NCI-H446 (cell line): ENCODE measurements at places on chromosomes 1 and 21.

GRCh38 chr1:206002871-206003801 is at the start of gene RAB7B:
TSS of gene RAB7B (minus strand) at chr1:206003395. CDS start at chr1:205994135, 9,260 bp downstream.
- no peak for DNase-seq

DNA sequence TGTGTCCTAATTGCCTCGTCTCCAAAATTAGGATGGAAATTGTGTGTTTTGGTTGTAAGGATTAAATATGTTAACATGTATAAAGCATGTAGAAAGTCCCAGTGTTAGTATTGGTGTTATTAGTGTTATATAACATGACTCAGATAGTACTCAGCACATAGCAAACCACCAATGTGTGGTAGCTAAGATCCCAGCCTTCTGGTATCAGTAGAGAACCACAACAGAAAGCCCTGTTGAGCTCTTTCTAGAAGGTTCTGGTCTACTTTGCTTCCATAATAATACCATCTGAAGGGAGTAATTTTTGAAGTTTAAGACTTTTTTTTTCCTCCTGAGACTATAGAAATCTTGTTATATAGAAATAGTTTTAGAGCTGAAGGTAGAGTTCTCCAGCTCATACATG is 259.3 kb upstream of the SGIP1 start:
- no peak for DNase-seq

GRCh38 chr1:199976496-199977144 is 50.9 kb upstream of the NR5A2 start:
- no peak for DNase-seq

DNA sequence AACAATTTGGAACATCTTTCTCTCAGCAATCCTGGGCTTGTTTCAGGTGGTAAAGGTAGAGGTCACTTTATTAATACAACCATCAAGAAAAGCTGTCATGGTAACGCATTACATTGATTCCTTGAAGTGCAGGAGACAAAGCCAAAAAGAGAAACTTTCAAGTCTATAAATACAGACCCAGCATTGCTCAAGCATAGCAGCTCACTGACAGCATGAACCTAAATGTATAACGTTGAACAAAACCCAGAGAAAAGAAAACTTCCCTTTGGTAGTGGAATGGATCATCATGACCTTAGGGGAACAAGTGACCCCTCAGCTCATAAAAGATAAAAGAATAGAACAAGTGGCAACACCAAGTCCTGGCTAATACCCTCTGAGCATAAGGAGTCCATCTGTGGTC is 332.2 kb downstream of the NTNG1 start:
- no peak for DNase-seq

- no peak for DNase-seq
Observed at GRCh38 chr21:46089285-46089684, 8.6 kb upstream of the COL6A2 start.

DNA sequence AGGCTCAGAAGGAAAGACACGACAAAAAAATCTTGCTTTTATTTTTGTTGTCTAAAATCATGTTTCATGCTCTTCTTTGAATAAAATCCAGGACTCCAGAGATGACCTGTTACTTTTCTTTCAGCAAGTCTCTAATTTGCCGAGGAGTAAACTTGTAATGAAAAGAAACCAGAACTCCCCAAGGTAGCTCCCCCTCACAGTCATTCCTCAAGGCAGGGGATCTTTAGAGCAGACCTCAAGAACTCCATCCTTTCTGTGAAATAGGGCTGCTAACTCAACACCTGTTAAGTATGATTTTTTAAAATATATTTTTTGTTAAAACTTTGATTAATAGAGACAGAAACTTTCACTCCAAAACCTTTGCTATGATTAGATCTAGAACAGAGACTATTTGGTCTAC is 82.7 kb upstream of the ABCD3 start:
- DNase-seq = no peak

- DNase-seq = peak; percentile 48
Observed at GRCh38 chr1:157369808-157370521, 182.3 kb downstream of the FCRL5 start.

- DNase-seq = no peak
Observed at GRCh38 chr1:78092643-78093042, 46.9 kb downstream of the GIPC2 start.

GRCh38 chr1:159009704-159010361 is at the start of gene IFI16:
TSS of gene IFI16 (plus strand) at chr1:159009907. CDS start at chr1:159014681, 4,774 bp downstream.
- DNase-seq = no peak

- DNase-seq = no peak
Observed at GRCh38 chr1:84257617-84258016, 43.9 kb upstream of the SAMD13 start.

DNA sequence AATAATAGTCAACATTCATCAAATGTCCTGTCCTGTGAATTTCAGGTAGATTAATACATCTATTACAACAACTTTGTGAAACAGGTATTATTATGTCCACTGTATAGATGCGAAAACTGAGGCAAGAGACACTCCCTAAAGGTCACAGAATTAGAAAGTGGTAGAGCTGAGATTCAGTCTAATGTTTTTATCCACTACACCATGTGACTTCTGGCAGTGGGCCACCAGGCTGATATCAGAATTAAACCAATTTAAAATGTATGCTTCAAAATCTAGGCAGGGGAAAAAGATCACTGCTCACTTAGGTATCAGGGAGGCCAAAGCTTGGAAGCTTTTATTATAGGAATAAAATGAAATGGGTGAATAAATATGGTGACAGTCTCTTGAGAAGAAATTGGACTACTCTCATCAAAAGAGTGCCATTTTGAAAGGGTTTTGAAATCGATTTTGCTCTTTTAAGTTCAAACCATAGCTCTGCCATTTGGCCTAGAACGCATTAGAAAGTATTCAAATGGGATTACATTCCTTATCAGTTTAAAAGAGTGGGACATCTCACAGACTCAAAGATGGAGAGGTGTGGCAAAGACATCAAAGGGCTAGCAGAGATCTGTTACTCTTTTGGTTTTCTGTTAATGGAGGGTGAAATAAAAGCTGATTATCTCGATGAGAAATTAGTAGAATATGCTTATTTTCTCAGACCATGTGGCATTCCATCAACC is 1.9 kb downstream of the DDAH1 start:
- peak; percentile 26 for DNase-seq

DNA sequence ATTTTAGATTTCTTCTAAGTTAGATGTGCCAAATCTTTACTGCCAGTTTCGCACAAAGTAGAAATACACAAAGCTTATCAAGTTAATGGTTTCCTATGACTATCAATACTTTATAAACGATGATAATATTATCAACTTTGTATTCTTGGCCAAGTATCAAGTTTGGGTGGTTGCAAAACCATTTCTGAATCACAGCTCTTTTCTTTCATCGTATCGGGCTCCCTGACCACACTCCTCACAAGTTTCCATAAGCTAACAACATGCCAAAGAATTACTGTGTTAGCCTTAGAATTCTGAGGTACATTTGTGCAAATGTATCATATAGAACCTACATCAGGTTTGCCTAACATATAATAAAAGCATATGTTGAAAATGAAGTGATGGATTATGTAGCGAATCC is 311.0 kb downstream of the KCTD3 start:
- DNase-seq = no peak

DNA sequence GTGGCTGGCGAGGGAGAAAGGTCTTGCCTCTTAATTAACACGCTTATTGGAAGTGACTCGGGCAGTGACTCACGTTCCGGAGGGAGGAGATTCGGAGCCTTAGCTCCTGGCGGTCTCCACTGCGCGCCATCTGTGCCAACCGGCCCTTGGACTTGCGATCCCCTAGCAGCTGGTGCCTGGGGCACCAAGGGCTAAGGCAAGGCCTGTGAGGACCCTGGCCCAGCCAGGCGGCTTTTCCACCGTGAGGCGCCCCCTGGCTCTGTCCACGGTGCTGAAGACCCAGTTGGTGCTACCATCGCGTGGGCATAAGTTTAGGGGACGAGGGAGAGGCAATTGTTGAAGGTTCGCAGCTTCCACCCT is 1.3 kb upstream of the SYT6 start:
- peak; percentile 87 for DNase-seq
